ENCODE measurements at places on chromosomes 1 and 21.

DNA sequence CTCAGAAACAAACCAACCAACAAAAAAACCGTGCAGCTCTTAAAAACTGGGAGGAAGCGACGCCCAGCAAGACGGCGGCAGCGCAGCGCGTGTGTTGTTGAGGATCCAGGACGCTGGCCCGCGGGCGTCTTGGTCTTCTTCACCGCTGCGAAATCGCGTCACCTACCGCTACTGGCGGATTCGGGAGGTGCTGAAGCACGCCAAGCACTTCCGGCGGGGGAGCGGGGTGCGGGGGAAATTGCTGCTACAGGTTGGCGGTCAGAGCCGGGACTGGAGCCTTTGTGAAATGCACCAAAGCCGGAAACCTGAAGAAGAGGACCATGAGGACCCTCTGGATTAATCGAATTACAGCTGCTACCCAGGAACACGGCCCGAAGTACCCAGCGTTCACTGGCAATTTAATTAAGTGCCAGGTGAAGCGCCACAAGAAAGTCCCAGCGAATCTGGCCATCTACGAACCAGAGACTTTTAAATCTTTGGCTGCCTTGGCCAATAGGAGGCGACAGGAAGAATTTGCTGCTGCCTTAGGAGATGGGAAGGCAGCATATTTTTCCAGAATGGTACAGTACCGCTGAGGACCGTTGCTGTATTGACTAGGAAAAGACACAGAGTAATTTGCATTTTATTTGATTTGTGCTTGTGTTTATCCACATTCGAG, 11.9 kb upstream of the RIPPLY3 start:
- DNase-seq, result no peak

GRCh38 chr1:81466961-81467360, 333.8 kb upstream of the ADGRL2 start:
- DNase-seq, result no peak

DNA sequence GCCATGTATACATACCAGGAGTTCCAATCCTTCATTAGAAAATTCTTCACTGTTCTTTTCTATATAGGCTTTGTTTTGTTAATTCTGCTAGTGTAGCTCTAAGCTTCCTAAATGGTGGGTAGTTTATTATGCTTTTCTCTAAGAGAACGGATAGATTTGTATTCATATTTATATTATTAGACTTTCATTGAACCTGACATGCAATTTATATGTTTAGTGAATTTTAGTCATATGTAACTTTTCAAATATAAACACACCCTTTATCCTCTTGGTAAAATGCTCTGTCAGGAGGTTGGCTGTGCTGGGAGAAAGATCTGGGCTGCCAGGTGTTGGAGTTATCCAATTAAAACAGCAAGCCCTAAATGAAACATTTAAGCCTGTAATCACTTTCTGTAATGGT, 369.7 kb upstream of the RGS18 start:
- DNase-seq, result no peak

DNA sequence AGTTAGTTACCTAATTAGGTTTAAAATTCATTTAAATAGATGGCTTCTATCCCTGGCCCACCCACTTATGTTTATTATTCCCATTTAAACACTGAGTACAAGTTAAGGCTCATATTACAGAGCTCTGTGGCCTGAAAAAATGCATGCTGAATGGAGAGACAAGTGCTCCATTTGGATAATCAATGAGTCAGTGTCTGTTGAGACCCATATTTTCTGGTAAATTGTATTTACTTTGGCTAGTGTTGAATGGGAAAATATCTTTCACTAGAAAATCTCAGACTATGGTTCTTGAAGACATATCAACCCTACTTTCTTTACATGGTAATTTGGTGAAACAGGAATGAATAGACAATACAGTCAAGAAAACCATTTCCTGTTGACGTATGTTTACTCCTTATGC, 356.0 kb downstream of the S1PR1 start:
- DNase-seq, result no peak

- no peak for DNase-seq
Observed at GRCh38 chr1:12488666-12489354, 129.2 kb downstream of the DHRS3 start.

All from osteocyte (in vitro differentiated cells).